ENCODE measurements at places on chromosomes 16 and 17.

DNA sequence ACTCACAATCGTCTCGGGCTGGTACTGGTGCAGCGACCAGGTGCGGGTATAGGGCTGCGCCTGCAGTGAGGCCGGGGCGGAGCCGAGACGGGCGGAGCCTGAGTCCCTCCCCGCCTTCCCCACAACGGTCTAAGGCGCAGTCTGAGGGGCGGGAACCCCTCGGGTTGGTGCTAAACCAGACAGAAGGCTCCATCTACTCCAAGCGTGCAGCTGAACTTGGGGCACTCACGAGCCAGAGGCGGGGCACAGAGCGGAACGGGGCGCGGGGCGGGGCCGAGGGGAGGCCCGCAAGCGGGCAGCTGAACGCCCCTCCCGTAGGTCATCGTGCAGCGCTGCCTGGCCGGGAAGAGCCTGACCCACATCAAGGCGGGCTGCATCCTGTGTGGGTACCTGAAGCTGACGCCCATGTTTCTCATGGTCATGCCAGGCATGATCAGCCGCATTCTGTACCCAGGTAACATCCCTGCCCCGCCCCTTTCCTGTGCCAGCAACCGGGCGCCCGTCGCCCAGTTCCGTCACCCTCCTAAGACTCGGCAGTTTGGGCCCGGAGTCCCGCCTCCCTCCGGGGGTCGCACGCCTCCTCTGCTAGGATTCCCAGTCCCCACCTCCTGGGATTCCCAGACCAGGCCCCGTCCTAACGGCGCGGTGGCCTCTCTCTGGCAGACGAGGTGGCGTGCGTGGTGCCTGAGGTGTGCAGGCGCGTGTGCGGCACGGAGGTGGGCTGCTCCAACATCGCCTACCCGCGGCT, 5.0 kb downstream of the SLC5A2 start:
- DNase-seq: peak; percentile 55

GRCh38 chr17:33925649-33926048, 329.4 kb upstream of the CCL2 start:
- DNase-seq: no peak

- DNase-seq: no peak
Observed at GRCh38 chr17:27389542-27390140, 66.6 kb upstream of the KSR1 start.

- DNase-seq: no peak
Observed at GRCh38 chr17:57866319-57866718, 16.5 kb upstream of the MRPS23 start.

- no peak for DNase-seq
Observed at GRCh38 chr17:73492821-73493814, 151.1 kb downstream of the SDK2 start.

DNA sequence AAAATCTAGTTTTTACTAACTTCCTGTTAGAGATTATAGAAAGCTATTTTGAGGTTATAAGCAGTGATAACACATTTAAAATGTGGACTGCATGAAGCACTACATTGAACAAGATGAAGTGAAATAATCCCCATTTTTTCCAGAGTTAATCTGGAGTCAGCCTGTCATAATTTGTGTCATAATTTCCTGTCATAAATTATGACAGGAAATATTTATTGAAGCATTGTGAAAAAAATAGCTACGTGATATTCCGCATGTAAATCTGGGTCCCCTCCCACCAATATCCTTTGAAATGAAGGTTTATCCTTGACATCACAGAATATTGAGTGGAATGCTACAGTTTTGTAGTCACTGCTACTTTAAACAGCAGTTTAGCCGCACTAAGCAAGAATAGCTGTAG, 40.1 kb downstream of the OMG start:
- DNase-seq: no peak

DNA sequence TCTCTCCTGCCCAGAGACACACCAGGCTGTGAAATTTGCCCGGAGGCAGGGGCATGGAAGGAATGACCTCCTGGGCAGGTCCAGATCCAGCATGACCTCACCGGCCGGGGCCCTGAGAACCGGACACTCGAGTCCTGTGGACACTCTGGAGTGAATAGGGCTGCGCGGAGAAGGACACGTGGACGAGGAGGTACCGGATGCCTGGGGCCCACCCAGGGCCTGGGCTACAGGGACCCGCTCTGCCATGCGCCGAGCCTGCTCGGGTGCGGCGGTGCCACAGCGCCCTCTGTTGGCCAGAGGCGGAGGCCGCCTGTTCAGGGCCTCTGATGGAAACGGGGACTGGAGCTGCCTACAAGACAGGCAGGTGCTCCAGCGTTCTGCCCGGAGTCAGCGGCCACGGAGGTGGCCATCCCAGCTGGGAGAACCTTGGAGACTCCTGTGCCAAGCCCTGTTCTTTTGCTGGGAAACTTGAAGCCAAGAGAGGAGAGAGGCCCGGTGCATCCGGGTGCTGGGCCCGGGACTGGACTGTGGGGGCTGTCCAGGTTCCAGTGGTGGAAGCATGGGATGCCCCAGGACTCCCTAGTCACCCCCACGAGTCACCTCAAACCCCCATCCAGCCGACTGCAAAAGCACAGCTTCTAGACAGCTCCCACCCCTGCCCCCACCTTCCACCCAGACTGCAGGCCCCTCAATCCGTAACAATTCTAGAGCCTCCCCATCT, 19.3 kb upstream of the NXPH3 start:
- DNase-seq: peak; percentile 71
